ENCODE measurements at places on chromosomes 1 and 21.

DNA sequence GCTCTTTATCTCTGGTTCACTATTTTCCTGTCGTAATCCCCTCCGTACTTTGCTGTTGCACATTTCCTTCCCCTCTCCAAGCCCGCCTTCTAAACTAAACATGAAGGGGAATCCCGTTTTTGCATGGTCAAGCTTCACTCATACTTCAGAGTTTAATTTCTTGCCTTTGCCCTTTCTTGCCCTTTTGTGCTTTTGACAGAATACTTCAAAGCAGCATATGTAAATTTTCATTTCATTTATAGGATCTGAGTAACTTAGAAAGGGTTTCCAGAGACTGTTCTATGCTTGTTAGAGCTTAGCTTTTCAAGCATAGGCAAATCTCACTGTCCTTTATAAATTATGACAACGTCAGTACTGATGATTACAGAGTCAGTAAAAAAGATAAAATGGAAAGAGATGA lies 27.7 kb downstream of the SPATA45 start:
- DNase-seq: no peak

DNA sequence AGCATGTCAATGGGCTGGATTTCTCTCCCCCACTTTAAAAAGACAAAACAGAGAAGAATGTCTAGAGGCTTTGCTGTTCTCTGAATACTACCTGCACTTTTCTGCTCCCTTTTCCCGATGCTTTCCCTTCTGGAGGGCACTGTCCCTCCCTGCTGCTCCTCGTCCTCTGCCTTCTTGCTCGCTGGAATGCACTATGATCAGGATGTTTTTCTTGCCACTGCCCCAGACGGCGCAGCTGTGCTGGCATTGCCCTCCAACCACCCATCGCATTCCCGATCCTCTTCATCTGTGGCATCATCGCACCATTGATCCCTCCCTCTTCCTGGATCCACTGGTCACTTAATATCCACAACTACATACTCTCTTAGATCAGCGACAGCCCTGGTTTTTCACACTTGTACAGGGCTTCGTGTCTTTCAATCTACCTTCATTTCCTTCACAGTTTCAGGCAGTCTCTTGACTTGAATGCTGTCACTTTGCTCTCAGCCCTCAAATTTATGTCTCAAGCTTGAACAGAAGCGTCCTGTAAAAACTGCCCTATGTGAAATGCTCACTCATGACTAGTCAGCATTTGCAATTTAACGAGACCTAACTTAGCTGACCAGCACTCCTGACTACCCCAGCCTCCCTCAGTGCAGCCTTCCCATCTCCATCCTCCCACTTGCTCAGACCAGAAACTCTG lies 3.5 kb upstream of the OR11L1 start:
- no peak for DNase-seq

DNA sequence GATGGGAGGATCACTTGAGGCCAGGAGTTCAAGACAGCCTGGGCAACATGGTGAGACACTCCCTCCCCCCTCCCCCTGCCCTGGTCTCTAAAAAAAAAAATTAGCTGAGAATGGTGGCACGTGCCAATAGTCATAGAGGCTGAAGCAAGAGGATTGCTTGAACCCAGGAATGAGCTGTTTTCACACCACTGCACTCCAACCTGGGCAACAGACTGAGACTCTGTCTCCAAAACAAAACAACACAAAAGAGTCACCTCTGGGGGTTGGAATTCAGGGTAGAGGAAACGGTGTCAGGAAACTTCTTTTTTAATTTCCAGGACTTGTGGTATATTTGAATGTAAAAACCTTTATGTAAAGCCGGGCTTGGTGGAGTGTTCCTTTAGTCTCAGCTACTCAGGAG lies 43.2 kb downstream of the RHOU start:
- no peak for DNase-seq

- DNase-seq: no peak
Measured at GRCh38 chr1:168088511-168089325, 48.0 kb downstream of the GPR161 start.

- no peak for DNase-seq
Measured at GRCh38 chr1:37265156-37265555, 209.2 kb upstream of the ZC3H12A start.

DNA sequence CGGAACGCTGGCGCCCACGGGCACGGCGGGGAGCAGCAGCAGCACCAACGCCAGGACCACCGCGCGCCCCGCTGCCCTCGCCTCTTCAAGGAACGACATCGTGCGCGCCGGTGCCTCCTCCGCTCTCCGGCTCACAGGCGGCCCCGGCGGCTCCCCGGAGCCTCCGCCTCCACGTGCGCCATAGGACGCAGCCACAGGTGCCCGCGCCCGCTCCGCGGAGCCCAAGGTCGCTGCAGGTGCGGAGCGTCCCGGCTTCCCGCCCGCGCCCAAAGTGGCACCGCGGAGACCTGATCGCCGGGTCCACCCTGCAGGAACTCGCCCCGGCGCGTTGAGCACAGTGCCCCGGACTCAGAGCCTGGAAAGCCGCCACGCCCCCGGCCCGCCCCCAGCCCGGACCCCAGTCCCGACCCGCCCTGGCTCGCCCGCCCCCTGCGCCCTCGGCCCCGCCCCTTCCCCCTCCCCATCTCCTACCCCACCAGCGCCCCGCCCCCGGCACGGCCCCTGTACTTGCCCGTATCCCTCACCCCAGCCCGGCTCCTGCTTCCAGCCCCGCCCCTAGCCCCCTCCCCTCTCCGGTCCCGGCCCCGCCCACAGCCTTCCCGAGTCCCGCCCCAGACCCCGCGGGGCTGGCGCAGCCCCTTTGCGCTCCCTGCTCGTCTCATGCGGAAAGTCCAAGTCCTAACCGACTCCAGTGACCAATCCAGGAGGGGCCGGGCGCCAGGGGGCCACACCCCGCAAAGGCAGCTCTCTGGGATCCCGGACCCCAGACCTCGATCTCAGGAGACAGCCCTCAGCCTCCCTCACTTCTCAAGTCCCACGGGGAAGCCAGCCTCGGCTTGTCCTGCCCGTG lies at the start of gene MEGF6:
Gene MEGF6 (minus strand): TSS at position 339 of the 850 bp plus-strand sequence. CDS start 240 bp downstream, at position 99.
- DNase-seq: peak; percentile 76

DNA sequence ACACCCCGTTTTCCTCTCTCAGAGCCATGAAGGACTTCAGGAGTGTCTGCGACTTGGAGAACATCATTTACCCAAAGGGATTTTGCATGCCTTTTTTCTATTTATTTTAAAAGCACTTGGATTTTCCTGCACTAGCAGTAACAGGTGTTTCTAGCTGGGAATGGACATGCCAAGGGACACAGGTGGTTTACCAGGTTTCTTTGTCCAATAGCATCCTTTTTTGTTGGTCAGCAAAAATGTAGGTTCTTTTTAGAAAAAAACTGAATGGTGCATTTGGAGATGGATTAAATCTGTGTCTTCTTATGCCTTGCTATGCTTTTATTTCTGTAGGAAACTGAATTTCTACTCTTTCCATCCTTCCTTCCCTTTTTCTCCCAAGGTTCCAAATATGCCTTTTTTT lies 132.8 kb upstream of the COL6A1 start:
- DNase-seq: no peak

DNA sequence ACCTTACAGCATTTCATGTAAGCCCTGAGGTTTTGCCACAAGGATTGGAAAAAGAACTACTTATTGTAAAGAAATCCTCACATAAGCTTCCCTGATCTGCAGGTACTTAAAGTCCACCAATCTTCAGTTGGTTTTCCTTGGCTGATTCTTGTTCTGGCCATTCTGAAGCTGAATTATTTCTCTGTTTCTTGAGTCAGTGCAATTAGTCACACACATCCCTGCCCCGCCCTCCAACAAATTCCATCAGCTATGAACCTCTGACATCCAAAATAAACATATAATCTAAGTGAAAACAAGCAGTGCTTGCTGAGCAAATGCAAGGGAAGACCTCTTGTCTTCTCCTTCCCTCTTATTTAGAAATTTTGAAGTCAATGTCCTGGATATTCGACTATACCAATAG lies 8.2 kb upstream of the FNDC7 start:
- DNase-seq: no peak

DNA sequence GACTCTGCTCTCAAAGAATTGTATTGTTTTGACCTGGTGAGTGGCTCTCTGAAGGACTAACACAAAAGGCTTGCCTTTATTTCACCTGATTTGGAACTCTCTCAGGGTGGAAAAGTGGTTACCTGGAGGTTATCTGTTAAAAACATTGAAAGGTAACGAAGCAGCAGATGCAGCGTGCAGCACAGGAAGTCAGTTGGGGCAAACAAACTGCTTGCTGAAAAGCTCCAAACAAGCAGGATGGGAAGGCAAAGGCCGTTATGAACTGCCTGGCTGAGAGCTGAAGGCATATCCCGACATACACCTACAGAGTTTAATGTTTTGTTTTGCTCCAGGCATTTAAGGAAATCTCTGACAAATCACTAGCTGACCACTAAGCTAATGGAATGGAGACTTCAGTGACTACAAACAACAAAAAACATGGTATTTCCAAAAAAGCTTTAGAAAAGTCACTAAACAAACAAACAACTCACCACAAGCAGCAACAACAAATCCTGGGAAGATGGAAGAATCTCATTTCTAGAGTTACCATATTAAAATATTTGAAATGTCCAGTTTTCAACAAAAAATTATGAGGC lies 44.3 kb upstream of the BATF3 start:
- DNase-seq: no peak

DNA sequence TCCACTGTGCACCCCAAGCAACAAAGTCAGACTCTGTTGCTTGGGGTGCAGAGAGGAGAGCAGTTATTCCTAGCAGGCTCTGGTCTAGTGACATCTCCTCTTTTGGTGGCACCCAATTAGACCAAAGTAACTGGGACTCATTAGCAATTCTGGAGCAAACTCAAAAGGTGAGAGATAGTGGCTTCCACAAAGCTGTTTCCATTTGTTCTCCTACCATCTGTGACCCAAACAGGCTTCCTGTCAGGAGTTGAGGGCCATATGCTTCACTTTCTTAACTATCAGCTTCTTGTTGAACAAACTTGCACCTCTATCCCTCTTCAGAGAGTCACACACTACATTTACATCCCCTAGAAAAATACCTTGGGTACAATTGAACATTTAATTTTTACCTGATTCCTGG lies 1.5 kb upstream of the ATXN7L2 start:
- DNase-seq: no peak

DNA sequence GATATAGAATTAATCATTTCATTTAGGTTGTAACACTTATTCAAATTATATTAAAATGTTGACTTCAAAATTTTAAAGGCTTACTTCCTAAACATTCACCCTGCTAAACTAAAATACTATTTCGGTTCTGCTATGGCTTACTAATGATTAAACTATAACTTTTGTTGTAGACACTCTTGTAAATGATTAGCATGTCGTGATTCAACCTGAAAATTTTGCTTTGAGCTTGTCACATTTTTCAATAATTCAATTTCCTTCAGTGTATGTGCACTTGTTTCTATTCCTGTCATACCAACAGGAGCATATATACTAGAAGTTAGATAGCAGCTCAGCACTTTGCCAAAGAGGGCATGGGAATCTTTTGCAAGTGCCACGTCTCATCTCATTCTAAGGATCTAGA lies 1018.8 kb downstream of the AMY1C start:
- DNase-seq: no peak

GRCh38 chr1:116299248-116299647 lies 73.8 kb upstream of the ATP1A1 start:
- no peak for DNase-seq

DNA sequence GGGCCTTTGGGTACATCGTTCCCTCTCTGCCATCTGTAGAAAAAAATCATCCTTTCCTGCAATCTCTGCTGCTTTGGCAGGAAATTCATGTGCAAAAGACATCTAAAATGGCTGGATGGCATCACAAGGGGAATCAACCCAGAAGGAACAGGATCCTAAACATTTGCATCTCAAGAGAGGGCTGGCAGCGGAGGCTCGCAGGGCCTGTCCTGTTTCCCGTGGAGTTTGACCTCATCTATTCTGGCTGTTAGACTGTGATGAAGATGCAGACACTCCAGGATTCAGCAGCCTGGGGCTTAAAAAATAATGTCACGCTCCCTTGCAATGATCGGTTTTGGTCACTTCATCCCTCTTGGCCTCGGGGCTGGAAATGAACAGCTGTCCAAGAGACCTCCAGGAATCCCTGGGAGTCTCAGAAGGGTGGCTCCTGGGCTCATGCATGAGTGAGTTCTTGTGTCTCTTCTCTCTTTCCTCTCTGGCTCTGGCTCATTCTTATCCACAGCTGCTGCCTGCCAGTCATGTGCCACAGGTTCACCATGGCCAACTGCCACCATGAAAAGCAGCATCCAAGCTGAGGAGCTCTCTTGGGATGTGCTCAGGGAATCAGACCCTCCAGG lies 16.1 kb upstream of the PCP4 start:
- no peak for DNase-seq

GRCh38 chr1:184890539-184890973 lies 83.8 kb downstream of the NIBAN1 start:
- no peak for DNase-seq

- no peak for DNase-seq
Measured at GRCh38 chr1:52919051-52919722, 2.4 kb downstream of the ECHDC2 start.

DNA sequence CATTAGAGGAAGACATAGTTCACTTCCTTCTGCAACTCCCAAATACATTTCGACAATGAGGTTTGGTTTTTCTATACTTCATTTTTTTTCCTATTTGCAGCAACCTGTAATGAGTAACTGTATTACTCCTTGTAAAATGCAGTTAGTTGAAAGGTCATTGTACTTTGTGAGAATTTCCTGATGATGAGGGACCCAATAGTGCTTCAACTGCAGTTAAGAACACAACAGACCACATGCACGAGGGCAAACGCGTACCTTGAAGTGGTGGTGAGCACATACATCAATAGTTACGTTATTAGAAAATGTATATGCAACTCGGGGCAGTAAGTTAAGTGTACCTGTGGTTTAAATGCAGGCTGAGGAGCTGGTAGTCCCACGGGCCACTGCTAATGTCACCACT lies 171.8 kb downstream of the GABPA start:
- no peak for DNase-seq

DNA sequence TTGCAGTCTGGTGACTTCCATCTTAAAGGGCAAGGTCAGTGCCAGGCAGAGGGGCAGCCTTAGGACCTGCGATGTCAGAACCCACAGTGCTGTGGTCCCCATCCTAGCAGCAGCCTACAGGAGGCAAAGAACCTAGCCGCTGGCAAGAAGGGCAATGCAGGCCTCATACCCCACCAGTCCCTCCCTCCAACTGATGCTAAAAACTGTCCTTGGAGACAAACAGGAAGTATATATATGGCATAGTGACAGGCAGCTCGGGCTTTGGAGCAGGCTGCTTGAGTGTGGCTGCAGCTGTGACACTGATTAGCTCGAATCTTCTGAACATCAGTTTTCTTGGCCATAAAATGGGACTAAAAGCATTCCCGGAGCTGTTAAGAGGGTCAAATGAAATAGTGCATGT lies 156.0 kb upstream of the VAMP3 start:
- no peak for DNase-seq

DNA sequence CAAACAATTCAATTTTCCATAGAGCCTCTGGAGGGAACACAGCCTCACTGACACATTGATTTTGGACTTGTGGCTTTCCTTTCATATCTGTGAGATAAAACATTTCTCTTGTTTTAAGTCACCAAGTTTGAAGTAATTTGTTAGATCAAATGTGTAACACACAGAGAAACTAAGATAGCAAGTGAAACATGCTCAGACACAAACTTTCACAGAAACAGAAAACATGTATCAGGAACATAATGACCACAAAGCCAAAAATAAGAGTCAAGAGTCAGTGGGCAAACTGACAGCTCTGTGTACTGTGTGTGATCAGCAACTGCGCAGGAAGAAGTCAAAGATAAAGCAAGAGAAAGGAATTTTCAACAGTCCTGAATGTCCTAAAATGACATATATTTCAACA lies 1237.5 kb downstream of the AMY1C start:
- DNase-seq: no peak

Data from activated CD8-positive, alpha-beta memory T cell treated with anti-CD3 and anti-CD28 coated beads, Interleukin-2, amount 50 U/mL, for 4 hours (primary cell).